Smooth muscle cell of the umbilical artery (primary cell): ENCODE measurements at places on chromosomes 6 and 20. TPM values are rescaled to one million over a fixed set of nuclear protein-coding genes. Genes with fewer than 3 reads are reported as not detected.

OVOL2 gene
- total RNA-seq, result not detected in 2 replicates

MED20 gene
- total RNA-seq, result 26.0 and 28.8 TPM in 2 replicates

APMAP gene
- total RNA-seq, result 159 and 192 TPM in 2 replicates

GPX5 gene
- total RNA-seq, result not detected in 2 replicates

PNLDC1 gene
- total RNA-seq, result 0.28 TPM in 1 of 2 replicates, not detected in the other

DZANK1 gene
- total RNA-seq, result 1.2 and 1.5 TPM in 2 replicates

PAX1 gene
- not detected in 2 replicates for total RNA-seq

TNNC2 gene
- total RNA-seq, result not detected in 2 replicates

GJA10 gene
- total RNA-seq, result not detected in 2 replicates

KCNK16 gene
- not detected in 2 replicates for total RNA-seq

ZBTB12 gene
- total RNA-seq, result 3.6 and 4.7 TPM in 2 replicates

BFSP1 gene
- total RNA-seq, result 1.0 and 3.6 TPM in 2 replicates

XRN2 gene
- 86.7 and 110 TPM in 2 replicates for total RNA-seq

KCNG1 gene
- total RNA-seq, result 108 and 313 TPM in 2 replicates

ERVFRD-1 gene
- not detected in 2 replicates for total RNA-seq

MACROD2 gene
- 1.8 and 2.6 TPM in 2 replicates for total RNA-seq

PCMTD2 gene
- total RNA-seq, result 41.2 and 42.5 TPM in 2 replicates

SLC26A8 gene
- total RNA-seq, result 0.05 TPM in 1 of 2 replicates, not detected in the other

ATP6V1G2 gene
- total RNA-seq, result 2.6 and 3.3 TPM in 2 replicates
